Calu3 (cell line): ENCODE measurements at places on chromosomes 16 and 17.

- no peak for DNase-seq
Measured at GRCh38 chr16:11892761-11893160, 23.0 kb downstream of the GSPT1 start.

DNA sequence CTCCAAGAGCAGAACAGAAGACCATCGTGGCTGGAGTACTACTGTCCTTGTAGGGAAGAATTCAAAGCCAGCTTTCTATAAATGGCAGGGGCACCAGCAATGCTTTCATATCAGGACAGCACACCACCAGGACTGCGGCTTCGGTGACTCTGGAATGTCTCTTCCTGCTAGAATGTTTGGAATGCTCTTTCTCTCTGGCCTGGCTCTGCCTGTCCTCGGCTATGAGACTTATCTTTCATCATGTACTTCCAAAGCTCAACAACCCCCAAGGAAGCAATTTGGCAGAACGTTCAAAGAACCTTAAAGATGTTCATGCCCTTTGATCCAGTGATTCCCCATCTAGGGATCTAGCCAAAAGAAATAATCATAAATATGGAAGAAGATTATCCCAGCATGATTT is 52.7 kb upstream of the NOG start:
- DNase-seq, result no peak

GRCh38 chr17:62188713-62189112 is 123.6 kb upstream of the MED13 start:
- peak; percentile 61 for DNase-seq

DNA sequence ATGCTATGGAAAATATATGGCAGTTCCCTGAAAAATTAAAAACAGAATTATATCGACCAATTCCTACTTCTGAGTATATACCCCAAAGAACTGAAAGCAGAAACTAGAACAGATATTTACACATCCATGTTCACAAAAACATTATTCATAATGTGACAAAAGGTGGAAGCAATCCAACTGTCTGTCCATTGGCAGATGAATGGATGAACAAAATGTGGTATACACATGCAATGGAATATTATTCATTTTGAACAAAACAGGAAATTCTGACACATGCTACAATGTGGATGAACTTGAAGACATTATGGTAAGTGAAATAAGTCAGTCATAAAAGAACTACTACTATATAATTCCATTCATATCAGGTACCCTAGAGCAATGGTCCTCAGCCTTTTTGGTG is 263.5 kb upstream of the AXIN2 start:
- no peak for DNase-seq

DNA sequence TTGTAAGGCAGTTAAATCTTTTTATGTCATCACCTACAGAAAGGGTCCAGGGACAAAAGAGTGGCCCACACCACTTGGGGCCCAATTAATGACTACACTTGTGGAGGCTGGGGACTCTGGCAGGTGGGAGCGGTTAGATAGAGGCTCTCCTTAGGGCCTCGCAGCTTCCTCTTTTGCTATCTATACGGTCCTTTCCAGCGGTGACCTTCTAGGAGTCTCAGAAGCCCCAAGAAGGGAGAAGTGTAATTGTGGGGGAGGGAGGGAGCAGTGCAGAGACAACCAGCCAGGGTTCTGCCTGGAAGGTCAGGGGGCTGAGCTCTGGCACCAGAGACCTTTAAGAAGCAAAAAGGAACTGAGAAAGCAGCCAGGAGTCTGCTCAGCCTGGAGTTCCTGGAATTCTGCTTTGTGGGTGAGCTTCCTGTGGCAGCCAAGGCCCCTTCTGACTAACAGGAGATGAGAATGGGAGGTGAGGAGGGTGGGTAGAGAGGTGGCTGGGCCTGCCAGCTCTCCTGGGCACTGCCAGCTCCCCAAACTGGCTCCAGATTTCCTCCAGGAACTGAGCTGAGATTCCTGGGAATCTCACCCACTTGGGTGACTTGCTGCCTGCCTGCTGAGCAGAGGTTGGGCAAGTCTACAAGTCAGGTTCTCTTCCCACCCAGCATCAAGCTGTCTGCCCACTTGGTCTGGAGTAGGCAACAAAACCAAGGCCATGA is 16.3 kb upstream of the MAP3K14 start:
- no peak for DNase-seq

GRCh38 chr17:32398946-32399345 is 45.4 kb upstream of the PSMD11 start:
- DNase-seq, result no peak

GRCh38 chr16:58020628-58021521 is 4.7 kb upstream of the MMP15 start:
- DNase-seq, result peak; percentile 76

- no peak for DNase-seq
Measured at GRCh38 chr17:75824666-75825065, 19.5 kb downstream of the UNC13D start.

DNA sequence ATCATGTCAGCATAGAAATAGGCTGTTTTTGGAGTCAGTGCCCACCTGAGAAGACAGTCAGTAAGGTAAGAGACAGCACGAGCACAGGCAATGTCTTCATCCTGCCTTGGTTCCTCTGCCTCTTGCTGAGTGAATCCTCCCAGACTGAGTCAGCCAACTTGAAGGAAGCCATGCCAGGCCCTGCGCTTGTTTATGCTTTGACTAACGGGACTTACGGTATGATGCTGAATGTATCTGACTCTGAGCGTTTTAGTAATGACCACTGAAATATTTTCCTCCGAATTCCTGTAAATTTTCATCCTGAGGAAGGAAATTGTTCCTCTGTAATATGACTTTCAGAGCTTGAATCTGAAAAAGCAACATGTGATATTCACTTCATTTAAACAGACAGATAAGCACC is 18.0 kb downstream of the C17orf67 start:
- no peak for DNase-seq

GRCh38 chr17:40791787-40792436 is 7.8 kb downstream of the KRT28 start:
- peak; percentile 59 for DNase-seq

- DNase-seq, result no peak
Measured at GRCh38 chr16:67879462-67879861, 5.2 kb upstream of the NRN1L start.

- DNase-seq, result no peak
Measured at GRCh38 chr17:77792626-77793025, 165.9 kb upstream of the TNRC6C start.

- DNase-seq, result no peak
Measured at GRCh38 chr17:55354941-55355340, 66.7 kb downstream of the MMD start.

DNA sequence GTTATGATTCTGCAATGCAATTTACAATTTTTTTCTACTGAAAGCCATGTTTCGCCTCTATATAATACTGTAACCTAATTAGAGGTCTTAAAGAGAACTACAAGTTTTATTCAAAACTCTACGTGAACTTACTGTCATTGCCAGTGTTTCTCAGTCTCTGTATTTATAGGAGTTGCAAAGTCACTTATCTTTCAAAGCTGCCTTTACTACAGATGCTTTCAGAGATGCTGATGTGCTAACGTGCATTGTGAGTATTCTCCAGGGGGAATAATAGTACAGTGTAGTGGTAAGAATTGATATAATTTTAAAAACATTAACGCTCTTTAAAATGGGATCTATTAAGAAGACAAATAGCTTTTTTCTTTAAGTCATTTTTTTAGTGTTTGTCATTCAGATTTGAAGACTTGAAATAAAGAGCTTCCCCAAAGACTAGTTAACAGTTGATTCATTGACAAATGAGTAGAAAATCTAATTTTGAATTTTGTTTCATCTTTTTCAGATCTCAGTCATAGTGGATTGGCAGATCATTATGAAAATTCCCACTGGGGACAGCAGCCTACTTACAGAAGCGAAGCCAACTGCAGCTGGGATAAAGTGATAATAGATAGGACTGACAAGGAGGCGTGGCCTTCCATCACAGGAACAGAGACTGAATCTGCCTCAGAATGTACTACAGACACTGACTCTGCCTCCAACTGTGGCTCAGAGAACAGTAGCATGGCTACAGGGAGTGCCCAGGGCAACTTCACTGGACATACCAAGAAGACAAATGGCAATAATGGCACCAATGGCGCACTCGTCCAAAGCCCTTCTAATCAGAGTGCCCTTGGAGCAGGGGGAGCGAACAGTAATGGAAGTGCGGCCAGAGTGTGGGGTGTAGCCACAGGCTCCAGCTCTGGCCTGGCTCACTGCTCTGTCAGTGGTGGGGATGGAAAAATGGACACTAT is 79.9 kb downstream of the TMC6 start:
- DNase-seq, result no peak

DNA sequence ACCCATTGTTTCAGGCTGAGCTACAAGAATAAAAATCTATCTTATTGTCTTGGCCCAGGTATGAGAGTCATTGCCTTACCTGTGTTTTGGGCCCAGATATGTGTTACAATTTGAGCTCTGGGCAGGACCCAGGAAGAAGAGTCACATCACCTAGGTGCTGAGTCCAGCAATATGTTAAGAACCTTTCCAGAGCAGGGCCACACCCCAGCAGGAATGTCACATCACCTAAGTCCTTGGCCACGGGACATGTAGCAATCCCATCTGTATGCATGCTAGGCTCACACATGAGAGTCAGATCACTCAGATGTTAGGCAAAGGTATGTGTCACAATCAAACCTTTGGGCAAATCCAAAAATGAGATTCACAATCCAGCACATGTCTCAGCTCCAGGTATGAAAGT is 2103.5 kb downstream of the TP53TG3F start:
- DNase-seq, result no peak
